HEK293T (cell line): ENCODE measurements at places on chromosomes 4 and X.

DNA sequence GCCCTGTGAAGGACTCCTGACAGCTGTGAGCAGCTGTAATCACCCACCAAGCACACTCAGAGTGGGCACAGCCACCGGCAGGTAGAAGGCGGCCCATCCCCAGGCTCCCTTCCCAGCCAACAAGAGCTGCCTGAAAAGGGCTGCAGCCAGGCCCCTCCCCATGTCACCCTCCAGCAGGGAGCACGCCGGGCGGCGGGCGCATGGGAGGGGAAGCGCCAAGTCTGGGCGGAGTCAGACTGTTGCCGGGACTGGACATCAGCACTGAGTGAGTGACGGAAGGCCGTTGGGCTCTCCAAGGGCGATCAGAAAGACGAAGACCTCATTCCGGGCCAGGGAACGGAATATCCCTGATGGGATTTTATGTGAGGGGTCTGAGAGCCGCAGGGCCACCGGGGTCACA lies 82.1 kb downstream of the PPP2R2C start:
- no peak for DNase-seq

- DNase-seq, result no peak
Measured at GRCh38 chrX:120136128-120136527, 20.4 kb upstream of the RHOXF1 start.

- DNase-seq, result no peak
Measured at GRCh38 chrX:63258144-63258543, 93.0 kb downstream of the SPIN4 start.

DNA sequence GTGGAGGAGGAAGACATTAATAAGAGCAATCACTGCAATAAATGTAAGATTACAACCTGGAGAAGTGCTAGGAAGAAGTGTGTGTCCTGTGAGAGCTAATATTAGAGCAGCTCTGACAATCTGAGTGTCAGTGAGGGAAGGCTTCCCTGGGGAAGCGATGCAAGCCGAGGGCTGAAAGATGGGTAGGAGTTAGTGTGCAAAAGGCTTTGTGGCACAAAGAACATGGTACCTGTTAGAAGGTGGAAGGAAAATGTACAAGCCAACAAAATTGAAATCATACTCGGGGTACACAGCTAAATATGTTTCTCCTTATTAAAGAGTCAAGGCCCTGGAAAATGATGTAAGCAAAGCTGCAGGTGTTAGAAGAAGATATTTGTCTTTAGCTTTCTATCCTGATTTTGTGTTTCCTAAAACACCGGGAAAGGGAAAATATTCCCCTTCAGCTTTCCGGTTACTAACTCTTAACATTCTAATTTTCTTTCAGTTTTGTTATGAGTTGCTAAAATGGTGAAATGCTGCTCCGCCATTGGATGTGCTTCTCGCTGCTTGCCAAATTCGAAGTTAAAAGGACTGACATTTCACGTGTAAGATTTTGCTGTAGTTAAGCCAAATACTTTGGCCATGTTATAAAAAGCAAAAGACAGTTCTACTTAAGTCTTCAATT lies 808 bp downstream of the THAP6 start:
- no peak for DNase-seq

DNA sequence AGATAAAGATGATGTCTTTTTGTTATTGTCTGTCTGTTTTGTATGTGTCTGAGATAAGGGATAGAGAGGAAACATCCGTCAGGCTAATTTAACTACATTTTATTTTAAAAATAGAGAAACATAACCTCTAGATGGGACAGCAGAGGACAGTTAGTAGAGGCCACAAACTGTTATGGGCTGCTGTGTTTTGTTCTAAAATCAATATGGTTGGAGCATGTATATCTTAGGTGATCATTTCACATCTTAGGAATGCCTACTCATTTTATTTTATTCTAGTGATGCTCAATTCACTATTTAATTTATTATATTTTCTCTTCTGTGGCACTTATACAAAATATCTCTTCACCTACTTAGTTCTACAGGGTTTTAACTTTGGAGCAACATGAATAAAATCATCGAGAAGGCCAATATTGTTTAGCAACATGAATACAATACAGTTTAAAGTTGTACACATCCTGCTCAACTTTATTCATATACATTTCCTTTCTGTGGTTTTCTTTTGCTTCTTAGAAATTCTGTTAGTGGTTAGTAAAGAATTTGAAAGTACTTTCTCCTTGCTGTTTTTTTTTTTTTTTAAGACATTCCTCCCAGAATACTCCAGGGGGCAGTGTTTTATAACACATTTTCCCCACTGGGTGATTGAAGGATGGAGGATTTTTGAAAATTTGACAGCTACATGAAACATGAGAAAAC lies 392.9 kb downstream of the UNC5C start:
- peak; percentile 27 for DNase-seq

- DNase-seq, result no peak
Measured at GRCh38 chrX:50097071-50097470, 103.7 kb downstream of the AKAP4 start.

- no peak for DNase-seq
Measured at GRCh38 chr4:1760521-1761071, 32.5 kb upstream of the FGFR3 start.

GRCh38 chrX:141652286-141652685 lies 46.3 kb downstream of the SPANXD start:
- no peak for DNase-seq

- no peak for DNase-seq
Measured at GRCh38 chr4:71201057-71201456, 137.8 kb upstream of the SLC4A4 start.

- no peak for DNase-seq
Measured at GRCh38 chrX:100687546-100687945, 43.5 kb downstream of the SRPX2 start.

DNA sequence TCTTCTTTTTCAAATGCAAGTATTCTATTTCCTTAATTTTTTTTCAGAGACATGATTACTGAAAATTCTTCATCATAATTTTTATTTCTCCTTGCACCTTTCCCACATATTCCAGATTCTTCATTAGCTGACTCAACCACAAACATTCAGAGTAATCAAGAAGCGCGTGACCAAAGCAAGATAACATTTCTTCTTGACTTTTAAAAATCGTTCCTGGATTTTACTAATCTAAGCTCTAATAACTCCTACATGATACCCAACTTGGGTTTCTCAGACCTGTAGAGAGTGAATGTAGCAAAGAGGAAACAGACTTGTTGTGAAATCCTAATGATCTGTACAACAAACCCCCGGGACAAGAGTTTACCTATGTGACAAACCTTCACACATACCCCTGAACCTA lies 615.0 kb downstream of the TMA16 start:
- no peak for DNase-seq

DNA sequence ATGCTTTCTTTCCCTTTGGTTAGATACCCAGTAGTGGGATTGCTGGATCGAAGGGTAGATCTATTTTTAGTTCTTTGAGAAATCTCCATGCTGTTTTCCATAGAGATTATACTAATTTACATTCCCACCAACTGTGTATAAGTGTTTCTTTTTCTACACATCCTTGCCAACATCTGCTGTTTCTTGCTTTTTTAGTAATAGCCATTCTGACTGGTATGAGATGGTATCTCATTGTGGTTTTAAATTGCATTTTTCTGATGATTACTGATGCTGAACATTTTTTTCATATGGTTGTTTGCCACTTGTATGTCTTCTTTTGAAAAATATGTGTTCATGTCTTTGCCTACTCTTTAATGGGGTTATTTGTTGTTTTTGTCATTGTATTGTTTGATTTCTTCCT lies 6.6 kb upstream of the AGA start:
- DNase-seq, result no peak

- DNase-seq, result peak; percentile 76
Measured at GRCh38 chrX:102950908-102951866, 14.1 kb downstream of the RAB40AL start.

DNA sequence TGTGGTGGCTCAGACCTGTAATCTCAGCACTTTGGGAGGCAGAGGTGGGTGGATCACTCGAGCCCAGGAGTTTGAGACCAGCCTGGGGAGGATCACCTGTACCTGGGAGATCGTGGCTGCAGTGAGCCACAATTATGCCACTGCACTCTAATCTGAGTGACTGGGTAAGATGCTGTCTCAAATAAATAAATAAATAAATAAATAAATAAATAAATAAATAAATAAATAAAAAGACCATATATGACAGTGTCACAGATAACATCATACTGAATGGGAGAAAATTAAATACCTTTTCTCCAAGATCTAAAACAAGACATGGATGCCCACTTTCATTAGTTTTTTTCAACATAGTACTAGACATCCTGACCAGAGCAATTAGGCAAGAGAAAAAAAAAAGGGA lies 182.8 kb downstream of the FAM47A start:
- no peak for DNase-seq

DNA sequence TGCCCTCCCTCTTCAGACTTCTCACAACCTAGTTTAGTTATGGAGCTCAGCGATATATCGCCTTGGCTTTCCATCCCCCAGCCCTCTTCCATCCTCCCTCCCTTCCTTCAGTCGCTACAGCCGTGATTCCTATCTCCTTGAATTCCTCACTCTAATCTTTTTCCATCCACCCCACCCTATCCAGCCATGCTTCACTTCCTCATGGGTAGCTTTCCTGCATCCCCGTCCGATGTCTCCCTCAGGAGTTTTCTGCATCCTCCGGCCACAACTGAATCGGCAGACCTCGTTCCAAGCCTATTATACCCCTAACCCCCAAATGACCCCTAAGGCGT lies 456 bp downstream of the SNX12 start:
- no peak for DNase-seq

DNA sequence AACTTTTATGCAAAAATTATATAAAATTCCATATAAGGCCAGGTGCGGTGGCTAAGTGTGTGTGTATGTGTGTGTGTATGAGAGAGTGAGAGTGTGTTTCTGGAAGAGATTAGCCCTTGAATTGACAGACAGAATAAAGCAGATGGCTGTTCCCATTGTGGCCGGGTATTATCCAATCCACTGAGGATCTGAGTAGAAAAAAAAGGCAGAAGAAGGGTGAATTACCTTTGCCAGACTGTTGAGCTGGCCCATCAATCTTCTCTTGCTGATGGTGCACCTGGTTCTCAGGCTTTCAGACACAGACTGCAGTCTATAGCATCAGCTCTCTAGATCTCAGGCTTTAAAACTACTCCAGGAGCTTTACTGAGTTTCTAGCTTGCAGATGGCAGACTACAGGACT lies 92.2 kb upstream of the SLIT2 start:
- DNase-seq, result no peak

GRCh38 chrX:110852180-110852579 lies 56.6 kb upstream of the CHRDL1 start:
- DNase-seq, result peak; percentile 58

DNA sequence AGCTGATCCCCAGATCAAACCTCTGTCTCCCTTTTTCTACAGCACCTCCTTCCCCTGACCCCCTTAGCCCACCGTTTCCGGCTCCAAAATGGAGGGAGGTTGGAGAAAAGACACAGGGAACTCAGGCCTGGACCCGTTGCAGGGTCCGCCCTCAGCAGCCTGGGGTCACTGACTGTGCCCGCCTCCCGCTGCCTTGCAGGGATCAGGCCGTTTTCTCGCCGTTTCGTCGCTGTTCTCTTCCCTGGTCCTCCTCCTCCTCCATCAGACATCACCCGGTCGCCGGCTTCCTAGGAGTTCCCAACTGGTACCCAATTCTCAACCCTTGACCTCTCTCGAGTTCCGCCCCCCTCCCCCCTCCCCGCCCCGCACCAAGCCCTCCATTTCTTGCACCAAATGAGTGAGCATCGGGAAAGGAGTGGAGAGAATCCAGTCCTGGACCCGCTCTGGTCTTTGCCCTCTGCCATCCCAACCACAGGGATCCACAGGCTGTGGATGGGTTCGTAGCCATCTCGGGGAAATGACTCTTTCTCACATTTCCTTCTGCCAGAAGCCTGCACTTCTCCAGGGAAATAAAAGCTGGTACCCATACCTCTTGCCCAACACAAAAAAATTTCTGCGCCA lies 493 bp downstream of the TCEAL5 start:
- DNase-seq, result no peak

GRCh38 chr4:7224001-7224400 lies 31.7 kb downstream of the SORCS2 start:
- no peak for DNase-seq

- no peak for DNase-seq
Measured at GRCh38 chr4:88744609-88745008, 47.0 kb upstream of the NAP1L5 start.

DNA sequence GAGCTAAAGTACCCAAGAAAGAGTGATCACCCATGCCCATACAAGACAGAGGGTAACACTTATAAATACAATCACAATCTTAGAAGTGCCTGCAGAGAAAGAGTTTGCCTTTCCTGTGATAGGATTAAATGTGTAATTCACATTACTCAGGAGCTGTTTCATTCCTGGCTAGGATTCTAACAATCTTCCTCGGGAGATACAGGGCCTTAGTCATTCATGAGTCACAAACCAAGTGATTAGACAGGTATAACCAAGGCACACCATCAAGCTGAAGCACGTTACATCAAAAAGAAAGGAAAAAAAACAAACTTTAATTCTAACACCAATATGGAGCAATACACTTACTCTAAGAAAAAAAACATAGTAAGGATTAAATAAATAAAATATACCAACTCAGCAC lies 14.9 kb downstream of the ABCG2 start:
- no peak for DNase-seq

GRCh38 chr4:51851937-51852290 lies 9.0 kb downstream of the DCUN1D4 start:
- DNase-seq, result no peak

- DNase-seq, result peak; percentile 19
Measured at GRCh38 chr4:187258651-187259401, 535.2 kb upstream of the FAT1 start.

DNA sequence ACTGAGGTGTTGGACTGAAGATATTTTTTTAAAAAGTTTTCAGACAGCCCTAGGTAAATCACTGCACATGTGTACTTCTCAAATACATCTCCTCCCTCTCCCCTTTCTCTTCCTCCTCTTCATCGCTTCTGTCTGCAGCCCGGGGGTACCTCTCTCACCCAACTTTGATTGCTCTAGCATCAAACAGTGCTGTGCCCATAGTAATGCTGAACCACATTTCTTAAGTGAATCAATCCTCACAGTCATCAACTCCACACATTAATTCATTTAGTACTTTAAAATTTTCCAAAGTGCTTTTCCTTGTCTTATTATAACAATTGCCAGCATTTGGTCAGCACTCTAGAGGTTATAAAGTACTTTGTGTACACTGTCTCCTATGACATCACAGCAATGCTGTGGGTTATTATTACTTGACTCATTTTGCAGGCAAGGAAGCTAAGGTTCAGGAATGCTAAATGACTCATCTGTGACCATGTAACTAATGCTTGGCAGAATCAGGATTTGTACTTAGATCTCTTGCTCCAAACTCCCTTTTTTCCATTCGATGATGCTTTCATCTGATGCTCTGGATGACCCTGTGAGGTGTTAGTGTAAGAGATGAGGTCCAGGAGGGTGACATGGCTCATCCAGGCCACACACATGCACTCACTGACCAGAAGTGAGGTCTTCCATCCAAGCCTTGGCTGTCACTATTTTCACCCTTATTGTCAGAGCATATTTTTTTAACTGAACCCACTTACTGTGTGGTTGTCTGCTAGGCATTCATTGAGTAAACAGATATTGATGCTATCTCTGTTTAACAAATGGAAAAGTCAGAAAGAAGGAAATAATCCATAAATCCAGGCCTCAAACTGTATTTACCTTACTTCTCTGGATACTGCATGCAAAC lies 58.8 kb downstream of the RHOH start:
- no peak for DNase-seq
